ENCODE measurements at places on chromosomes 6 and 20. TPM values are rescaled to one million over a fixed set of nuclear protein-coding genes. Genes with fewer than 3 reads are reported as not detected.

Gene SH3BGRL2
- total RNA-seq, result 30.6 TPM

Gene FRS3
- total RNA-seq, result 4.1 TPM

Gene TMEM170B
- total RNA-seq, result 10.3 TPM

Gene TRPC4AP
- 41.8 TPM for total RNA-seq

Gene FAM209A
- total RNA-seq, result not detected

Gene NRSN1
- total RNA-seq, result 5.4 TPM

Gene HLA-DRB1
- total RNA-seq, result 24.0 TPM

All from sigmoid colon (tissue), 7 donors.